Activated T-cell treated with anti-CD3 and anti-CD28 coated beads, Interleukin-2, amount 50 U/mL, for 72 hours (primary cell): ENCODE measurements at places on chromosomes 7 and 10. TPM values are rescaled to one million over a fixed set of nuclear protein-coding genes. Genes with fewer than 3 reads are reported as not detected.

The CYP2C9 gene
- not detected for total RNA-seq

The MORN4 gene
- total RNA-seq: 7.6 TPM

The FEZF1 gene
- not detected for total RNA-seq

The TRIM50 gene
- total RNA-seq: not detected

The GOLGA7B gene
- total RNA-seq: 0.83 TPM

The MCM10 gene
- 30.6 TPM for total RNA-seq

The RAPGEF5 gene
- 0.72 TPM for total RNA-seq

The GJD4 gene
- total RNA-seq: not detected

DNA sequence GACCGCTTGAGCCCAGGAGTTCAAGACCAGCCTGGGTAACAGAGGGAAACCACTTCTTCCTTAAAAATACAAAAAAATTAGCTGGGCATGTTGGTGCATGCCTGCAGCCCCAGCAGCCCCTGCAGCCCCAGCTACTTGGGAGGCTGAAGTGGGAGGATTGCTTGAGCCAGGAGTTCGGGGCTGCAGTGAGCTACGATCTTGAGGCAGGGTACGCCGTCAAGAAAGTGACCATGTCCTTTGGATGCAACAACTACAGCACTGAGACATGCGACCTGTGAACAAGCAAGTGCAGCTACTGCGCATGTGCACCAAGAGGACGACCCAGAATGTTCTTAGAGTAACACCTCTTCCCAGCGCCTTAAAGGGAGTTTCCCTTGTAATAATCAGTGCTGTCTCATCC is 66.6 kb upstream of the ZNF479 start:
- DNase-seq: no peak

GRCh38 chr10:17229967-17230682 is 2.1 kb downstream of the VIM start:
- DNase-seq: peak; percentile 91

DNA sequence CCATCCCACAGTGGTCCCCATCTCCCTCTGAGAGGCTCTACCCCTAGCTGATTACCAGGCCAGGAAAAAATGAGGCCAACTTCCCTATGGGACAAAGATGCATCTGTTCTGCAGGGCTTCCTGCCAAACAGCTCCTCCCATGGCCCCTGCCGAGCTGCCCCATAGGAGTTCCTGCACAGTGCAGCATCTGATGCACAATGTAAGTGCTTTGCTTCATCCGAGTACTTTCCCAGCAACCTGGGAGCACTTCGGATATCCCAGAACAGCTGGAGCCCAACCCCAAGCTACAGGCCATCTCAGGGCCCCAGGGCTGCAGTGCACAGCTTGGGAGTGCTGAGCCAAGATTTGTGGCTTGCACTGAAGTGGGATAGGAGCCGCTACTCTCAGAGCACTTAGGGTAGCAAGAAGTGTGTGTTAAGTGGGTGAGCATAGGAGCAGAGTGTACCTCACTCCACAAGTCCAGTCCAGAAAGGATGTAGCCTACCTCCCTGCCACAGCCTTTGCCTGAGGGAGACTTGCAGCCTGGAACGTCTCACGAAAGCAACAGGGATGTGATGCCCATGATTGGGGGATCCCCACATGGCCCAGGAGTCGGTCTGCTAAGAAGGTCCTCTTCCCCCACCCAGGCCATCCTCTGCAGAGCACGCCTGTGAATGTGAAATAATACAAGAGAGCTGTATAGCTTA is 209.6 kb upstream of the VWC2 start:
- no peak for DNase-seq

- DNase-seq: no peak
Observed at GRCh38 chr10:68684413-68684812, 36.6 kb upstream of the CCAR1 start.

GRCh38 chr10:97922022-97922758 is 72.5 kb downstream of the GOLGA7B start:
- no peak for DNase-seq

GRCh38 chr7:110647266-110647665 is 443.7 kb upstream of the LRRN3 start:
- no peak for DNase-seq

DNA sequence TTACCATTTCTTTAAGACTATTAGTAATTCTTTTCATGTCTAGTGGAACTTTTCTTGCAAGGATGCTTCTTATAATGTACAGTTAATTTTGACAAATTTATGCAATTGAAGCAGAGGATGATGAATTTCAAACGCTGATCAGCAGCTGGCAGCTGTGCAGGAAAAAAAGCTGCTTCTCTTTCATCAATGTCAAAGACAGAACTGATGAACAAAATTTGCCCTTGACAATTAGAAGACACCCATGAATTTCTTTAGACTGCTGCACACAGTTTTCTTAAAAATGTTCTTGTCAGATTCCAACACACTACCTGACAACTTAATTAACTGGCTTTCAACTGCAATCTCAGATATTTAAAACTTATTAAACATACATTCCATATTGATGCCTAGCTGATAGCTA is 138.3 kb downstream of the SKAP2 start:
- DNase-seq: no peak

DNA sequence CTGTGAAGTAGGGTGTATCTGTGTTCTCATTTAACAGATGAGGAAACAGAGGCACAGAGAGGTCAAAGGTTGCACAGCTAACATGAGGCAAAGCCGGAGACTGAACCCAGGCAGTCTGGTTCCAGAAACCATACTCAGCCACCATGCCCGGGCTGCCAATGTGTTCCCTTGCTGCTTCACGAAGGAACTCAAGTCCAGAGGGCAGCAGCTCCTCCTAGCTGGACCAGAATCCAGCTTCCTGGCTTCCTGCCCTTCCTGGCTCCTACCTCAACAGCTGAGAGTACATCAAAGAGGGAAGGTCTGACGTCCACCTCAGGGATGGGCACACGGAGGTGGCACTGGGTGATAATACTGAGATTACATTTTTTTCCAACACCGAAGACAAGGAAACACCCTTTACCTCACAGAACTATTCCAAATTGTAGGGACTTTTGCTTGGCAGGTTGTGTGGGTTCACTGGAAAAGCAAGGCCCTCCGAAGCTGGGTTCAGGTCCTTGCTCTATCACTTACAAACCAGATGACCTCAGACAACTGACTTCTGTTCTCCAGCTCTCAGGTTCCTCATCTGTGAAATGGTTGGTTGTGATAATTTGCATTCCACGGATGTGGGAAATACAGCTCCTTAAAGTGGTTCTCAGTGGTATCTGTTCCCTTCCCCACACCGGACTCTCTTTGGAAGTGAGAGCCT is 154.1 kb upstream of the ZMIZ1 start:
- no peak for DNase-seq

DNA sequence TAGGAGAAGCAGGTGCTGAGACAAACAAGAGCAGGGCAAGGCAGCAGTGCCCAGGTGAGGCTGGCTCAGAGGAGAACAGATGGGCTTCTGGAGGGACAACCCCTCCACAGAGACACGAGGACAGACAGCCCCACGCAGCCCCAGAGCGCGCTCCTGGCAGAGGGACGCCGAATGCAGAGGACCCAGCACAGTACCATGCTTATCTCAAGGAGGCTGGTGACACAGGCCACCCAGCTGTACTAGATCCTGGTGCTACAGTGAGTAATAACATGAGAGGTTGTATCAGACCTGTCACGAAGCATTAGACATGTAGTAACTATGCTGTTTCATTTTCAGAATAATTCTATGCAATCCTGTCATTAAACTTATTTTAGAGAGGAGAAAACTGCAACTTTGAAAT is 60.4 kb upstream of the NCAPG2 start:
- DNase-seq: no peak

DNA sequence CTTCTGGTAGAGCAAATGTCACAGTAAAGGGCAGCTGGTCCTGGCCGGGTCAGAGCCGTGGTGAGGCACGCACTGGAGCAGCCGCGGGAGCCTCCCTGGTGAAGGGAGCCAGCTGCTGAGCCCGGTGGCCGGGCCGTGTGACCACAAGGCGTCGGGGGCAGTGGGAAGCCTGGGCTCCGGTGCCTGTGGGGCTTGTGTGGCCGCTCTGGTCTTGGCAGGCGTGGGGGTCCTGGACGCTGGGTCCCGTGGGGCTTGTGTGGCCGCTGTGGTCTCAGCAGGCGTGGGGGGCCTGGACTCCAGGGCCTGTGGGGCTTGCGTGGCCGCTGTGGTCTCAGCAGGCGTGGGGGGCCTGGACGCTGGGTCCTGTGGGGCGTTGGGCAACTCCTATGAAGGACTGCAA is 57.2 kb downstream of the NKX6-2 start:
- no peak for DNase-seq

DNA sequence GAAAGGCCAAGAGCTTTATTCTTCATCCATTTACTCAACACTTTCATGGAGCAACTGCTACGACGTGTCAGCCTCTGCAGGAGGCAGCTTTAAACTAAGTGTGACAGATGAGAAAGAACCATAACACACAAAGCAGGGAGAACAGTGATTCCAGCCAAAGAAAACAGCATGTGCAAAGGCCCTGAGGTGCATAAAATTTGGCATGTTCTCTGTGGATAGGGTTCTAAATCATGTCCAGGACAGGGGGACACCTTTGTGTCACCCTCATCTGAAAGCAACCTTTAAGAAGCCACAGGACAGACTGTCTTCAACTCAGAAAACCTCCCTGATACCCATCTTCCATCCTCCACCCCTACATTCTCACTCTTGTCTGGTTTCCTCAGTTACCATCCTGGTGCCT is 116.6 kb downstream of the KCNMA1 start:
- no peak for DNase-seq

DNA sequence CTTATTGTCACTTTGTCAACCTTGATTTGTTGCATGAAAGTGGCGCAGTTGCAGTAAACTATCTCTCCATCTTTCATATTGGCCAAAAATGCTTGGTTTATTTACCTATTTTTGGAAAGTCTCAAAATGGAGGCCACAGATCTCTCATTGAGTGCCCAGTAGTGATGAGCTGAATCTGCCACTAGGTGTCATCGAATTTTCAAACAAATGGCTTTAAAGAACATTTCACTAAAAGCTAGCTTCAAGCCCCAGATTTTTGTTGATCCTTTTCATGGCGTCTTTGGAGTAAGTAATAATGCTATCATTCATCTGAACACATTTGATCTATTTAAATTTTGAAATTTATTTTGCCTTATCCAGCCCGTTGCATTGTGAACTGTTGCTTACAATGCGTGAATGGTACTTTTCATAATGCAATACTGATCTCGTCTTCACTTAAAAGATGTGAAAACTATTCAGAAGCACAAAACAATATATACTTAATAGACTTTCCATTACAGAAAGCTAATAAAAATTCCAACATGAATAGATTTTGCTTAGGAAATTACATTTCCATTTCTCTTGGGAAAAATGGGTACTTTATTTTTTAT is 236.2 kb downstream of the DNAJB9 start:
- DNase-seq: no peak

- DNase-seq: no peak
Observed at GRCh38 chr10:104029521-104029860, 56.2 kb downstream of the COL17A1 start.

- DNase-seq: no peak
Observed at GRCh38 chr10:36636879-36637278, 488.5 kb upstream of the ANKRD30A start.

DNA sequence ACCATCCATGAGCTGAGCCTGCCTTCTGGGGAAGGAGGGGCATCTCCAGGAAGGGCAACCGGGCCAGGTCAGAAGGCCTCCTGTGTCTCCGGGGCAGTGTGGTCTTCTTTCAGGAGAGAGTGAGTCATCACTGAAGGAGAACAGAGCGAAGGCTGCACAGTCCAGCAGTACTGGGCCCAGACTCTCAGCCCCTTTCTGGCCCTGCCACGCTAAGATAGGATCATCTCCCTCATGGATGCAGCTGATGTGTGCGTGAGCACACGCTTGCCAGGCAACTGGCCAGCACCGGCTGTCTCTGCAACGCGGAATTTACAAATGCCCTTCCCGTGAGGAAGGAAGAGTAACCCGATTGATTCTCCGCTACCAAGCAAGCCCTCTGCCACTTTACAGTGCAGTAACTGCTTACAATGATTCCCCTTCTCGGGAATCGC is 328.2 kb downstream of the TNS3 start:
- no peak for DNase-seq

DNA sequence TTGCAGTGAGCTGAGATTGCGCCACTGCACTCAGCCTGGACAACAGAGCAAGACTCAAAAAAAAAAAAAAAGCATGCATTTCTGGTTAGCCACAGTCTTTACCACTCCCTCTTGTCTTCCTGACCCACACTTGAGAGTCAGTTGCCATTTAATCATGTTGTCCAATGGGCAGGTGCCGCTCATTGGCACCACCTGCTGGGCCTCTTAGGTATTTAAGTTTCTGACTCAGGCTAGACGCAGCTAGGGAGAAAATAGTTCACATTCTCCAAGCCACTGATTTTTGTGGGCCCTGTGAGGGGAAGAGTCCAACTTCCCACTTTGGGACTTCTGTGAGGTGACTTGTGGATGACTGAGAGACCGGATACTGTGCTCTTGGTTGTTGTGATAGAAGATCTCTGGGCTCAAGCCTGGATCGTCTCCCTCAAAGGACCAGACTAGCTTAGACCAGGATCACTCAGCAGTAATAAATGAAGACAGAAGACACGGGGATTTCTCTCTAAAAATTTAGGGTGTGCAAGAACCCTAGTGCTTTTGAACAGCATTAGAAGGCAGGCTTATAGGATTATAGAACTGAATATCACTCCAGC is 26.8 kb upstream of the SORCS3 start:
- DNase-seq: peak; percentile 24

DNA sequence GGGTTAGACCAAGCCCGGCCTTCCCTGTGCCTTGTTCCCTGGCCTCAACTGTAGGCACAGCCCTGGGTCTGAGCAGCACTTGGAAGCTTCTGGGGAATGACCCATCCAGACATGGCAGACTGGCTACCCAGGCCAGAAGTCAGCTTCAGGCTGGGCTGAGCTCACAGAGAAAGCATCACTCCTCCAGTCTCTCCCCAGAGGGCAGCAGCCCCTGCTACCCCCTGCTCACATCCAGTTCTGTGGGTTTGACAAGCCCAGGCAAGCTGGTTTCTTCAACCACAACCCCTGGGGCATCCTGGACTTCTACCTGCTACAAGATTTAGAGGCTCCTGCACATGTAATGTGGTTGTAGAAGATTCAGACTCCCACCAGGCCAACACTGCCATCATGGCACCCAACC is 9.0 kb downstream of the C10orf71 start:
- no peak for DNase-seq

DNA sequence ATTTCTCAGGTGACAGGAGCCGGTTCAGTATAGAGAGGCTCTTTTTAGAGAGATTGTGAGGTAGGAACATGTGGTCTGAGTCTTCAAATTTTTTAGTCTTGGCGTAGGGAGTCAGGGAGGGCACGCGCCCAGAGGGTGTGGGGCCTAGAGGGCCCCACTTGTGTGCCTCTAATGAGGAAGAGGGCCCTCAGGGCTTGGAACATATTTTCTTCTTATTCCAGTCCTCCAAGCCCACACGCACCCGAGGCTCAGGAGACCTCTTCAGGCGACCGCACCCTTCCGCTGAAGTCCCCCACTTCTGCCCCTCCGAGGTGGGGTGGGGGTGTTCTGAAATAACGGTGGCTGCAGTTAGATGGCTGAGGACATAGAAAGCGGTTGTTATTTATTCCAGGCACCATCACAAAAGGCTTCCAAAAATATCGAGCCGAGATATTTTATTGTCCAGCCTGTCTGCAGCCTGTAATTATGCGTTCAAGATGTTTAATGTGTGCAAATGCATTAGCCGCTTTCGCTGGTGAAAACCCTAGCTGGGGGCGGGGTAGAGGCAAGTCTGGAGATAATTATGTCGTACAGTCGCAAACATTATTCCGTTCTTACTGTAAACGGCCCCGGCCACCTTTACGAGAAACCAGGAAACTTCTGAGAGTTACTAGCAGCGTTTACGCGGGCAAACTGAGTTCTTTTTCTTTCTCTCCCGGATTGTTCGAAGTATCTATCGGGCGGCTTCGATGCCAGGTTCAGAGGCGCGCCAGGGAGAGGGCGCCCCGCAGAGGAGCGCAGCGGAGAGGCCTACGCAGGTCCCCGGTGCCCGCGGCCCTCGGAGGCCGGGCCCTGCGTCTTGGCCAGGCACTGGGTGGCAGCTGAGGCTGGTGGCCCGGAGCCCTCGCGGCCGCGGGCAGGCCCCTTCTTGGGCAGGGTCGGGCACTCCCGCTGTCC is 12.9 kb upstream of the HOXA13 start:
- DNase-seq: no peak
